ENCODE measurements at places on chromosomes 2 and 18.

DNA sequence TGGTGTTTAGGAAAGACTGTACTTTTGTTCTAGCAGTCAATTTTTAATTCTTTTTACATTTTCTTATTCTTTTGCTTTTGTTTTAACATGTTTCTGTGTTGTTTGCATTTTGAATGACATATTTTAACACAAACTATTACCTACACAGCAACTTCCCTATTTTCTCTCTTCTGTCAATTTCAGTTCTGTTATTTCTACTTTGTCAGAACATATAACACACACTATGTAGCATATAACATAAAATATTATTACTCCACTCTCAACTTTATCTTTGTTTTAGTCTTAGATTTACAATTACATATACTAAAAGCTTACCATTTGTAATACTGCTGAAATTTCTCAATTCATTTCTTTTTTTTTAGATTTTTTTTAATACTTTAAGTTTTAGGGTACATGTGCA, 372.7 kb upstream of the VWC2L start:
- DNase-seq = no peak

- peak; percentile 22 for DNase-seq
Measured at GRCh38 chr2:210224941-210225672, at the start of gene ACADL. TSS of gene ACADL (minus strand) at chr2:210225447. CDS start at chr2:210225263, 184 bp downstream.

DNA sequence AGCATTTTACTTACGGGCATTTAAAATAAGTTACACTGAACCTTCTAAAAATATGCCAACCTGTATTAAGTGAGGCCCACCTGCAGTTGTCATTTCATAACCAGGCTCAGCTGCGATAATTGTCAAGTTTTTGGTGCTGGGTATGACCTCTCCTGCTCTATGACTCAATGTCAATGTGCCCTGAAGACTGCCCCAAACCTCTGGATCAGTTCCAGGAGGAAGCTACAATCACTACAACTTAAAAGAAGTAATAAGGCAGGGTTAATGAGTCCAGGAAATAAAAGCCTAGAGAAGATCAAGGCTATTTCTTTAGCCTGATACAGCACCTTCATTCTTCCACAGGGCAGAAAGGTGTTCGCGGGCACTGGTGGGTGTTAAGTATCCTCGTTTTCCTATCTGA, 22.9 kb downstream of the POLR1A start:
- no peak for DNase-seq

DNA sequence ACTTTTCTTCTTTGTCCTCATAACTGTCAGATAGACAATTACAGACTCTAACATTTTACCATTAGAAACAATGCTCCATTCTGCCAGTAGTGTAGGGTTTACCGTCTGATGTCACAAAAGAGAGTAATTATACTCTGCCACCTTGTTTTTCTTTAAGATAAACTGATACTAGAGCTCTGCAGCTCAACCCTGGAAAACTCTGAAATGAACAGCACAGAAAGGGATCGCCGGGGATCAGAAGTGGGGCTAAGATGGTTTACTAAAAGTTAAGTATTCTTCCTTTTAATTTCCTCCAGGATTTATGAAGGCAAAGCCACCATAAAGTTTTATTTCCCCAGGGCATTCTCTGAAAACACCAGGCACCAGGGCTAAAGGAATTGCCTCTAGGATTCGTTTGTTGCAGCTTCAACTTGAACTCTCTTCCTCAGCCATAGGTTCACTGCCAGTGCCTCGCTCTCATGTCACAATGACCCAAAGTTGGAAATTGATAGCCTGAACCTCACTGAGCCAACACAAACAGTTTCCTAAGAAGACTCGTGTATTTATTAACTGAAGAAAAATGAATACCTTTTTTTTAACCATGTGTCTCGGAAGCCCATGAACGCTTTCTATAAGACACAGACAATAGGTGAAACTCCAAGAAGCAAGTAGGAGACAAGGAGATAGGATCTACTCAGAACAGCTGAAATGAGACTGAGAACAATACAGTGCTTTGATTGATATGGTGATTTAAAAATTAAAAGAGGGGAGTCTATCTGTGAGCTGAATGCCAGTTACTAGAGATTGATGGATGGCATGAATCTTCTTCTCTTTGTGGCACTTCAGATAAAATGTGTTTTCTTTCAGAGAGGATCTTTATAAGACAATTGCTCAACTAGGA, 121.5 kb upstream of the SPATS2L start:
- no peak for DNase-seq

GRCh38 chr18:62258616-62259015, 66.5 kb upstream of the TNFRSF11A start:
- DNase-seq = no peak

GRCh38 chr2:241762933-241763369, 13.7 kb upstream of the GAL3ST2 start:
- peak; percentile 85 for DNase-seq

DNA sequence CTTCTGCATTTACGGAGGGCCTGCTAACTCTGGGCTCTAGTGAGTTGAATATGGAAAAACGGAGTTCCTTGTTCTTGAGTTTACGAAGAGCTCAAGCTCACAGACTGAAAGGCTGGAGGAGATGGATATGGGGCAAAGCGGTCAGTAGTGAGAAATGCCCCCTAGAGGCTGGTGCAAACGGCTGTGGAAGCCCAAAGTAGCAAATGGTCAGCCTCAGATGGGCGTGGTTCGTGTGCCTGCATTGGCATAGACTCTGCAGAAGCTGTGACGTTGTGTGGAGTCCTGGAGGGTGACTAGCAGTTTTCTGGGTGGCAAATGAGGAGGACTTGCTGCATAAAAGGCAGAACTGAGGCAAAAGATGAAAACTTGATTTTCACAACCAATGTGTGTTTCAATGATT, 93.6 kb upstream of the TWIST2 start:
- no peak for DNase-seq

GRCh38 chr2:233928594-233929351, 11.6 kb downstream of the TRPM8 start:
- DNase-seq = peak; percentile 58

GRCh38 chr18:7645756-7646155, 78.6 kb downstream of the PTPRM start:
- DNase-seq = no peak

DNA sequence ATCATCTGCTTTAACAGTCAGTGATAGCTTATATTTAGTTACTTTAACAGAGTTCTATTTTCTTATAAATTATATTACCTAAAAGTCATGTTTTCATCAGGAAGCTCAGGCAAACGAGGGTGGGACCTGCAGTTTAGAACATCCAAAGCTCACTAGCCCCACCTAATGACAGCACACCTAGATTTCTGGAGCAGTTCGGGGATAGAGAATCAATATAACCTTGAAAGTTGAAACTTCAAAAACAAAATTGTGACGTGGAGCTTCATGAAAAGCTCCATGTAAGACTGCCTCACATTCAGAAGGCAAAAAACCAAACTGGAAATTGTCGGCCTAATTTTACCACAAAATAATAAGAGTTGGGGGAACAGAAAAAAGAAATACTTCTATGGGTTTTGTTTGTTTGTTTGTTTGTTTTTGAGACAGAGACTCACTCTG, 185.9 kb upstream of the CCDC150 start:
- peak; percentile 45 for DNase-seq

- no peak for DNase-seq
Measured at GRCh38 chr2:219697811-219698747, 70.6 kb downstream of the SLC4A3 start.

DNA sequence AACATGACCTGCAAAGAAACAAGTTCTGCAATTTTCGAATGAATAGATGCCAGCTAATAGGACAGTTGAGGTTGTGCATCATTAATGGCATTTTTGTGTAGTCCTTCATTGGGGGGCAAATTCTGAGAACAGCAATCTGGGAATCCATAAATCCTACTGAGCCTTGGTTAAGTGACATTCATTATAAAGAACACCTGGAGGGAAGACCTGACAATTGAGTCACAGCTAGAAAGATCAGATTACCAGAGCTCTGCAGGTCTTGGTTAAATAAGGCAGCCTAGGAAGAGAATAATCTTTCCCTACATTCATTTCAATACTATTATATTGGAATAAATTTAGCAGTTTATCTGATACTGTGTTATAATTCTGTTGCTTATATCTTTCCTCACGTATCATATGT, 14.3 kb downstream of the KCNH7 start:
- DNase-seq = no peak

- DNase-seq = no peak
Measured at GRCh38 chr18:23138471-23138870, 3.2 kb downstream of the CABLES1 start.

GRCh38 chr2:73295751-73296400, 2.5 kb upstream of the EGR4 start:
- DNase-seq = no peak

DNA sequence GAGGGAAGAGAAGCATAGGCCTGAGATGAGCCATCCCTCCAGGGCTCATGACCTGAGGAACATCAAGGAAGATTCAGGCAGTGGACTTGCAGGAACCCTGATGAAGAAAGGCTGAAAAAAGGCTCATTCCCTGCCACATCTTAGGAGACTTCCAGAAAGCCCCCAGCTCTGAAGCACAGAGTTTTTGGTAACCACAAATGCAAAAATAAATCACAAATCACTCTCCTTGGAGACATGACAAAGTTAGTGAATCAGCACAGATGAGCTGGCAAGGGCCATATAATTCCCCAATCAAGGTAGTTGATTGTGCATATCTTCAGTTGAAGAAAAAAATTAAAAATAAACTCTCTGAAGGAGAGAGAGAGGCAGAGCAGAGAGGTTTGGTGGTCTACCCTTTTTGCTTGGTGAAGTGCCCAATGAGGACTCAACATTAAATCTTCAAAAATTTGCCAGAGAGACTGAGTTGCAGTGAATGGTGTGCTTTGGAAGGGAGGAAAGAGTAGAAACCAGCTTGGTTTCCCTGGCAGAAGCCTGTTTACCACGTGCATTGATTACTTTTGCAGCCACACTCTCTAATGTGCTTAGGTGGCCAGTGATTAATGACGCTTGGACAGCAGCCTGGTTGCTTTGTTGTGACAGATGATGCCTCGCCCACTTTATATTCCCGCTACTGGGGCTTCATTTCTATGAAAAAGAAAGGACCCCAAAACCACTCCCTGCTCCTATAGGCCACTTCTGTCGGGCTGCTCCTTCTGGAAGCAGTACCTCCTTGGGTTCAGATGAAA, 257.4 kb upstream of the SLC14A2 start:
- DNase-seq = no peak
